ENCODE measurements at places on chromosomes 5 and 9.

- ATAC-seq: peak; percentile 17
Observed at GRCh38 chr5:112418659-112419163, 366 bp downstream of the EPB41L4A start.

DNA sequence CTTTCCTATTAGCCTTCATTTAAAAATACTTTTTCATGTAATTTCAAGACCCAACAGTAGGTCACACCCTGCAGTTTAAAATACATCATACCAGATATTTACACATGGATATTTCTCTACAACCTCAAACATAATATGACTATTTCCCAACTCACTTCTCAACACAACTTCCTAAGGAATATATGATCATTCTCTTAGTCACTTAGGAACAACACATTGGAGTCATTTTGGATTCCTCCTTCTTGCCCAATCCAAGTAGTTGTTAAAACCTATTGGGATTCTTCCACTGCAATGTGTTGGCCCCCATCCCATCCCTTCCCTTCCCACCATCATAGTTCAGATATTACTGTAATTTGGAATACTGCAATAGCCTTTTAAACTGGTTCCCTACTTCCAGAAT lies 145.5 kb downstream of the DCP2 start:
- ATAC-seq: peak; percentile 39

DNA sequence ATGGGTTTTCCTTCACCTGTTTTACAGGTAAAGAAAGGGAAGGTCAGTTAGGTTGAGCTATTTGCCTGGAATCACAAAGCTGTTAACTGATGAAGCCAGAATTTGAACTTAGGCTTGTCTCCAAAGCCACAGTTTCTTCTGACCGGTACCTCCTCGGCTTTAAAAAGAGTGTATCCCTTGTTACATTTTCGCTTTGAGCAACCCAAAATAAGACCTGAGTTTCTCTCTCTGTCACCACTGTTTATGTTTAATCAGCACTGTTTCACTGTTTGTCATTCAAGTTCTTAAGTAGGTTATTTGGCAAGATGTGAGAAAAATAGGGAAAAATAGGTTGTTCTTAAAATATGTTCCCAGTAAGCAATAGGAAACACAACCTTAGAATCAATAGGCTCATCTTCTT lies 84.6 kb downstream of the VCAN start:
- no peak for ATAC-seq

- no peak for ATAC-seq
Observed at GRCh38 chr9:37947977-37948376, 44.0 kb upstream of the SLC25A51 start.

- ATAC-seq: no peak
Observed at GRCh38 chr5:158485604-158486081, 614.1 kb downstream of the EBF1 start.

DNA sequence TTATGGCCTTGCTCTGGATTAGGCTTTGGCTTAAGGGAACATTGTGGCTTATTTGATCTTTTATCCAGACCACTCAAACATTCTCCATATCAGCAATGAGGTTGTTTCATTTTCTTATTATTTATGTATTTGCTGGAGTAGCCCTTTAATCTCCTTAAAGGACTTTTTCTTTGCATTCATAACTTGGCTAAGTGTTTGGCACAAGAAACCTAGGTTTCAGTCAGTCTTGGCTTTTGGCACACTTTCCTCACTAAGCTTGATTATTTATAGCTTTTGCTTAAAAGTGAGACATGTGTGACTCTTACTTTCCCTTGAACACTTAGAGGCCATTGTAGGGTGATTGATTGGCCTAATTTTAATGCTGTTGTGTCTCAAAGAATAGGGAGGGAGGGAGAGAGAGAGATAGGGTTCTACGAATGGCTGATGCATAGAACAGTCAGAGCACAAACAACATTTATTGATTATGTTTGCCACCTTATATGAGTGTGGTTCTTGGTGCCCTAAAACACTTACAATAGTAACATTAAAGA lies 2265.3 kb upstream of the C9orf72 start:
- ATAC-seq: no peak

GRCh38 chr5:1470762-1471211 lies 25.5 kb upstream of the SLC6A3 start:
- ATAC-seq: no peak

DNA sequence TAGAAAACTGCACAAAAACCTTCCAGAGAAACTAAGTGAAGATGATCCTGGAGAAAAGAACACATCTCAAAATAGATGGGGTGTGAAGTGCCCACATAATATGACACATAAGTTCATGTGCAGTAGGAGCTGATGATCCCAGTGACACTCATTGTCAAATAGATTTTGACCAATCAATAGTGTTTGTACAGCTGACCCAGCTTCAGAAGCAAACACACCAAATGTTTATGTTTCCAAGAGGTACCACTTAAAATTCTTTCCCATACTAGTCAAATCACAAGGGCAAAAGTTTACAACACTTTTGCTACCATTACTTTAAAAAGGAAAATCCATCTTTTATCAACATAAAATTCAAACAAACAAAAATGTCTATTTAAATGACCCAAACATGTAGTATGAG lies 175.0 kb downstream of the MLLT3 start:
- no peak for ATAC-seq
